Activated CD4-positive, alpha-beta T cell treated with anti-CD3 and anti-CD28 coated beads, Interleukin-2, amount 50 U/mL, for 24 hours (primary cell): ENCODE measurements at places on chromosomes 6 and 20.

DNA sequence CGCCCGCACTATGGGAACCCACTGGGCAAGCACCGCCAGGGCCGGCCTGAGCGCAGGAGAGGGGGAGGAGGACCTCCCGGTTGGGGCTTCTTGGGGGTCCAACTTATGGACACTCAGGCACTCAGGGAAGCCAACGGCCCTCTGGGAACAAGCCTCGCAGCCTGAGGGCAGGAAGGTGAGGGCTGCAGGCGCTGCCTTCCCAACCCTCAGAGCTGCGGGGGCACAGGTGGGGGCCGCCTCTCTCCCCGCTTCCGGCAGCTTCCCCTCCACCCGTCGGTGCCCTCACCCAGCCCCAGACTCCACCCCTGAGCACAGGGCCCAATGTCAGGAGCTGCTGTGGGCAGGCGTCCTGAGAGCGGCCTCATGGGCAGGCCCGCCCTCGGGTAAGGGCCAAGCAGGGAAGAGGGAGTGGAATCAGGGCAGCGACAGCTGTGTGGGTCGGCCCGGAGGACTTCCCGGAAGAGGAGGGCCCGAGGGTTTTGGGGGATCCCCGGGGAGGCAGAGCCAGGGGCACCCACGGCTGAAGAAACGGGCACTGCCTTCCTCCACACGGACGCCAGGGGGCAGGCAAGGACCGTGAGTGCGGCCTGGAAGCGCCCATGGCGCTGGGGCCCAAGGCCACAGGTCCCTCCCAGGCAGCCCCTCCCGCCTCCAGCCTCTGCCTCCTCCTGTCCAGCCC lies 488 bp upstream of the PTK6 start:
- peak; percentile 90 for DNase-seq

GRCh38 chr6:31794294-31794865 lies 1.2 kb downstream of the VARS1 start:
- no peak for DNase-seq

DNA sequence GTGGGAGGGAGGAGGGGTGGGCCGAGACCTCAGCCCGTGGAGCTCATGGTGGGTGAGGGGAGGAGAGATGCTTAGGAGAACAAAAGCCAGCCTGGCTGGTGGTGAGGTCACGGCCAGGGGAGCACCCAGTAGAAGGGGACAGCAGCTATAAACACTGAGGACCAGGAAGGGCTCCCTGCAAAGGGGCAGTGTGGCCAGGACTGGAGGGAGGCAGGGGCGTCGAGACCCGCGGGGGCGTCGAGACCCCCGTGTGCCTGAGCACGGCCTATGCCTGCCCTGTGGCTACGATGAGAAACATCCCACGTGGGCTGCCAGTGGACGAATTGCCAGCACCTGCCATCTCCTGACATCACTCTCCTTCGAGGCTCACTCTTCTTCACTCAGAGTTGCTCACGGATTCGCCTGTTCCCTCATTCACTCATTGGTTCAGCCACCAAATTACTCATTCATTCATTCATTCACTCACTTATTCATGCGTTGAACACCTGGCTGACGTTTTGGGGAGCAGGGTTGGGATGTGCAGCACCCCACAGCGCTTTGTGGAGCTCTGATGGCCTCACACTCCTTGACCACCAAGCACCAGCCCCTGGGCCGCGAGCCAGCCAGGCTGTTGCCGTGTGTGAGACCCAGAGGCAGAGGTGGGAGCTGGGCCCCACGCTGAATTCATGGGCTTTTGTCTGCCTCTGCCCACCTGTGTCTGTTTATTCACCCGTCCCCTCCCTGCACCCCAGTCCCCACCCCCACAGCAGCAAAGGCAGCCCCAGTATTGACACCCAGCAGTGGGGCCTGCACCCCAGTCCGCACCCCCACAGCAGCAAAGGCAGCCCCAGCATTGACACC lies 61.2 kb upstream of the BHLHE23 start:
- DNase-seq, result no peak

GRCh38 chr6:158519761-158520160 lies 40.1 kb upstream of the TMEM181 start:
- no peak for DNase-seq

- DNase-seq, result no peak
Observed at GRCh38 chr6:73666393-73666792, 12.6 kb upstream of the SLC17A5 start.

DNA sequence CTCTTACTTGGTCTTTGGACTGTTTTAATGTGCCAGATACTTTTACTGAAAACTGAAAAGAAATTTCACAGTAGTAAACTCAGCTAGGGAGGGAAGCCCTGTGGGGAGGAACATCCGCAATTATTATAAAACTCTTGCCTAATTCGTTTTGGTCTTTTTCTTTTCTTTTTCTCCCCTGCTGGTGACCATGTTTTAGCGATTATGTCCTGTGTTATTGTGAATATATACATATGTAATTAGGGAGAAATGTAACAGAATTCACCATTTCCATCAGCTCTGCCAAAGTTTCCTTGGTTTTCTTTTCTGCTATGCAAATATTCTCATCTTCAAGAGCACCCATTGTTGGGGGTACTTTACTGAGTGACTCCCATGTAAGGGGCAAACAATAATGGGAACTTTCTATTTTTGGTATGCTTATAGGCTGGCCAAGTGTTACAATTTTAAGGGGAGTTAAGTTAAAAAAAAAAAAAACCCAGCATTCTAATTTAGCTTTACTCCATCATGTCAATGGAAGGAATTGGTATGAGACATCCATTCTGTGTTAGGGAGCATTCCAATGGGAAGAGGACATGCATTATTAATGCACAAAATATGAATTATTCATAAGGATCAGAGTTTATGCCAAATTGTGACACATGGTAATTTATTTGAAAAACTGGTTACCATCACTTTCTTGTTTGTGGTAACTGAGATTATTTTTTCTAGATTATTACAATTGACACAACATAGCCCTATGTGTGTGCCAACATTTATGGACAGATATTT lies 2.0 kb downstream of the DOK5 start:
- DNase-seq, result no peak

DNA sequence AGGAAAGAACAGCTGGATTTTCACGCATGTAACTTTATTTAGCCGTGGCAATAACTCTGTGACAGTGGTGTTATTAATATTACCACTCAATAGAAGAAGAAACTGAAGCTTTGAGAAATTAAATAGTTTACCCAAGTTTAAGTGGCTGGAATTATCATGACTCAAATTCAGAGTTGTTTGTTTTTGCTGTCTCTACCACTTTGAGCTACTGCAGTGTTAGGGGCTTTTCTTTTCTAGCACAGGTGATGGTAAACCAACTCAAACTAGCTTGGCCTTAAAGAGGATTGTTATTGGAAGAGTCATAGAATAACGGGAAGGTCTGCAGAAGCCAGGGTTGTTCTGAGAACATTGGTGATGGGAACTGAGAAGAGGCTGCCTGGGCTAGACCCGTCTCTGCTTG lies 66.0 kb upstream of the PREP start:
- DNase-seq, result no peak

DNA sequence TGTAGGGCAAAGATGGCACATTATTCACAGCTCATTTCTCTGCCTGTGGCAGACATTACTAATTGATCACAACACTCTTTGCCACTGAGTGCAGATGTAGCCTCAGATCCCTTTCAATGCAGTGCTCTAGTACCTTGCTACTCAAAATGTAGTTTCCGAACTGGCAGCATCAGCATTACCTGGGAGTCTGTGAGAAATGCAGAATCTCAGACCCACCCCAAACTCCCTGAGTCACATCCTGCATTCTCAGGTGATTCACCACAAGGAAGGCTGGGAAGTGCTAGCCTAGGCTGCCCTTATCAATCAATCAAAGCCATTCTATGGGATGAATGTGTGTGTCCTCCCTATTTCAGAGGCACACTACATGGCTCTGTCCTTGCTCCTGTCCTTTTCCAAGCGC lies 58.5 kb downstream of the PCNA start:
- no peak for DNase-seq

- no peak for DNase-seq
Observed at GRCh38 chr6:114304304-114304887, 38.4 kb downstream of the HS3ST5 start.

- no peak for DNase-seq
Observed at GRCh38 chr6:139371421-139372203, 2.8 kb downstream of the CITED2 start.

GRCh38 chr6:109946979-109947378 lies 31.1 kb upstream of the GPR6 start:
- DNase-seq, result no peak

DNA sequence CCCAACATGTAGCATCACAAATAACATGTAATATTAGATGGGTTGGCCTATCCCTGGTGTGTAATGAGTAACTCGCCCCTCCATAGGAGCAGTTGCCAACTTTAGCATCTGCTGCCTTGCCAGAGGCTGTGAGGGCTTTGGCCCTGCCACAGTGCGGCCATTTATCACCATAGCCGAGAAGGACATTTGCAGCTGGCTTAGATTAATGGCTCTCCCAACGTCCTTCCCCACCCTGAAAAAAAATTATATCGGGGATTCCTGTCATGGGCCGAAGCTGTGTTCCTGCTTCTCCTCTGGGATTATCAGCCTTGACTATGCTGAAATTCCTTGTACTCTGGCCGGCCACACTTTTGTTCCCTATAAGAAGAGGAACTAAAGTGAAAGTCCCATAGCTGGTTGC lies 7.6 kb upstream of the ADIG start:
- no peak for DNase-seq

GRCh38 chr6:119347466-119348095 lies 2.0 kb downstream of the MAN1A1 start:
- DNase-seq, result no peak

GRCh38 chr20:528923-529604 lies 14.5 kb downstream of the CSNK2A1 start:
- no peak for DNase-seq

- no peak for DNase-seq
Observed at GRCh38 chr6:113526553-113526952, 330.6 kb upstream of the MARCKS start.

GRCh38 chr6:35495258-35496035 lies 1.4 kb downstream of the TEAD3 start:
- DNase-seq, result no peak

- DNase-seq, result no peak
Observed at GRCh38 chr6:140071601-140072062, 697.2 kb upstream of the CITED2 start.

DNA sequence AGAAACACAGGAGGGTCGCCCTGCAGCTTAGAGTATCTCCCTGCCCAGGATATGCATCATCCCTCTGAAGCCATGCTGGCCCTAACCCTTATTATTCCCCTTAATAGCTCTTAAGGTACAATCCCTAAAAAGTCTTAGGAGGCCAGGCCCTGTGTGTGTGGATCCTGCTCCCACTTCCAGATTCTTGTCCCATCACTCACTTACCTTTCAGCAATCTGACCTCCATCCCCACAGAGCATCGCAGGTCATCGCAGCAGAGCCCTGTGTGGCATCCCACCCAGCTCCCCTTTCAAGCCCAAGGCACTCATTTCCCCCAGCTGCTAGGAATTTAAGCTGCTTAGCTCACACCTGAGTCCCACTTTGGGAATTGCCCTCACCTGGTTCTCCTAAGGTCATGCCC lies 223.8 kb upstream of the SMLR1 start:
- no peak for DNase-seq

DNA sequence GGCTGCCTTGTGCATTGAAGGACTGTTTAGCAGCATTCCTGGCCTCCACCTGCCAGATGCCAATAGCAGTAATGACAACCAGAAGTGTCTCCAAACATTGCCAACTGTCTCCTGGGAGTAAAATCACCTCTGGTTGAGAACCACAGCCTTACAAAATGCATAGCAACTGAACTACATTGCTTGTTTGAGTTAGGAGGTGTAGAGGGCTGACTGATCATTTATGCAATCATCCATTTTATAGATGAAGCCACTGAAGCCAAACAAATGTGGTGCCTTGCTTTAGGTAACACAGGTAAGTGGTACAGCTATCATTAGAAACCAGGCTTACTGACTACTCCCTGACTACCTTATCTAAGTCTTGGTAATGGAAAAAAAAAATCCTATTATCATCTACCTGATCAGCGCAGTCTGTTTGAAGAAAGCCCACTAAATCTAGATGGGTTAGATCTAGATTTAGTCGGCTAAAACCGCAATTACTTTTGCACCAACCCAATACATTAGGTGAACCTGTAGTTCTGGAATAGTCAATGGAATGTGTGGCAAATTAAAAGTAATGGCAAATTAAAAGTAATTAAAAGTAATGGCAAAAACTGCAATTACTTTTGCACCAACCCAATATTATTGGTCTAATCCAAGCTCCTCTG lies 47.7 kb upstream of the F13A1 start:
- no peak for DNase-seq

GRCh38 chr20:11918981-11919380 lies 1.3 kb downstream of the BTBD3 start:
- no peak for DNase-seq

GRCh38 chr6:53746442-53747103 lies 48.2 kb upstream of the LRRC1 start:
- DNase-seq, result no peak

- peak; percentile 30 for DNase-seq
Observed at GRCh38 chr6:28648035-28648877, 122.6 kb downstream of the GPX5 start.
